RPMI7951 (cell line): ENCODE measurements at places on chromosomes 7 and 10. TPM values are rescaled to one million over a fixed set of nuclear protein-coding genes. Genes with fewer than 3 reads are reported as not detected.

GRCh38 chr7:134708692-134709091 lies 62.0 kb downstream of the BPGM start:
- DNase-seq, result no peak

Gene TRIM50
- not detected in 2 replicates for total RNA-seq

DNA sequence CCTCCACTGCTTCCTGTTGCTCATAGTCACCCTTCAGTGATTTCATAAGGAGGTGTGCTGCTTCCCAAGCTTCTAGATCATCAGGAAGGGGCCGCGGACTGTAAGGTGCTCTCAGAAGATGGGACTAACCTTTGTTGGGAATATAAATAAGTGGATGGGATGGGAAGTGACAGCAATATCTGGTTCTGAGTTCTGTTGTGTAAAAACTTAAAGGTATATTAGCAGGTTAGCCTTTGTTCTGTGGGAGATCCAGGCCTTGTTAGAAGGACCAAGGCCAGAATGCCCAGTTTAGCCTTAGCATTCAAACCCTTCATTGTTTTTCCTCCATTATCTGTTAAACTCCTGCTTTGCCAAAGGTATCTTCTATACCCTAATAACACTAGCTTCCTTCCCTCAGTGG lies 12.4 kb downstream of the BUB3 start:
- DNase-seq, result no peak

Gene DEPP1
- total RNA-seq, result 14.5 and 16.5 TPM in 2 replicates

DNA sequence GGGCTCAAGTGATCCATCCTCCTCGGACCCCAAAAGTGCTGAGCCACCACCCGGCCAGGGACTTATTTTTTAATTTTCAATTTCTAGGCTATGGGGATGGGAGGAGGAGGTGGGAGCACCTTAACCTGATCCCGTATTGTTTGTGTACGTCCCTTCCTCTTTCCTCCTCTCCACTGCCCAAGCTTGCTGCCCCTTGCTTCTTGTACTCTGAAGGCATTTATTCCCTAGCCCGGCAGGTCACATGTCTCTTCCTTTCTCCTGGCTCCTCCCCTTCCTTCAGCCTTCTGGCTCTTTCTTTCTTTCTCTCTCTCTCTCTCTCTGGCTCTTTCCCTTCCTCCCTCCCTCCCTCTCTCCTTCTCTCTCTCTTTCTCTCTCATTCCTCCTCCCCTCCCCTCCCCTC lies 56.0 kb downstream of the COL26A1 start:
- no peak for DNase-seq

GRCh38 chr10:59126261-59126660 lies 50.2 kb upstream of the PHYHIPL start:
- no peak for DNase-seq

DNA sequence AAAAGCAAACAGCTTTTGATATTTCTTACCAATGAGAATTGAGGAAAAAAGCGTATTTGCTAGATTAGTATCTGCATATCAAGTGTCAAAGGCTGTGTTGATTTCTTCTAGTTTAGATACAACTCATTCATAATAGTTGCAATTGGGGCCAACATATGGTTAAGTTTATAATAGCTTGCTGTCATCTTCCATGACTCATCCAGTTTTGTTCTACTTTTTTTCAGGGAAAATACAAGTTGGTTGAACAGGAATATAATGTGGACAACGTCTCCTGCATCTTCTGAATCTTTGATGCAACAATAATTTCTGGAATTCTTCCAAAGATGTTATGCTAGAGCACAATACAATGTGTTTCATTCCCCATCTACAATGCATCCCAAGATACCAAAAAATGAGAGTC lies 182.0 kb downstream of the THSD7A start:
- DNase-seq, result no peak
